DMS153 (cell line): ENCODE measurements at places on chromosomes 3 and 15.

DNA sequence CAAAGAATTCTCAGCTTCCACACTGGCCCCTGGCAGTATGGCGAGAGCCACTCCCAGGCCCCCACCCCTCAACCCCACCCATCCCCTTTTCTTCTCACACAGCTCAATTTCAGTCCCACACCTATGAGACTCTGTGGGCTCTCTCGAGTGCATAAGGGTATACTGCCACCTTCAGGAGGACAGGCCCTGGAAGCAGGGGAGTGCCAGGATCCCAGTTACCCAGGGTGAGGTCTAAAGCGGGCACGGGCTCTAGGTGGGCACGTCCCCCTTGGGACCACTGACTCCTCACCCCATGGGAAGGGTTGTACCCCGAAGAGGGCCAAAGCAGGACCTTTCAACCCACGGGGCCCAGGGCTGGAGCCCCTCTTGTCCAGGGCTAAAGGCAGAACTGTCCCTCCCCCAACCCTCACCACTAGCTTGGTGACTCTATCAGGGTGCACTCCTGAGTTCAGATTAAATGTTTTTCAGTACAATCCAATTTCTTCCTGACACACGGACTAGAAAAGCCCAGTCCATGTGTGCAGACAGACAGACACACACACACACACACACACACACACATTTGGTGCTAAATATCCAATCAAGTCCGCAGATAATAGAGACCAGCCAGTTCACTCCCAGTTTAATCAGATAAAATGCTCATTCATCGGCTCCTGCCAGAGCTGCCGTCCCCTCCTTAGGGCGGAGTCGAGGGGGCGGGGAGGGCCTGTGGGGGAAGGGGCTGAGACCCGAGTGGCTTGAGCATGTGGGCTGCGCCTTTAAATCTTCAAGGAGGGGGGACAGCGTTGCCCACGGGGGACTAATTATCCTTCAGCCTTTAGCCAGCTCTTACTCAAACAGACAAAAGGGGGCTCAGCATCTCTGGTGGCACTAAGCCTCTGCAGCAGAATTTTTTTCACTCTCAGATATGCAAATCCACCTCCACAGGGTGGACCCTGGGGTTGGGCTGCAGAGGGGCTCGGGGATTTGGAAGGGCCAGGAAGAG, 59.3 kb downstream of the CYP11A1 start:
- DNase-seq, result no peak

GRCh38 chr3:151877269-151877668, 3.8 kb downstream of the SUCNR1 start:
- no peak for DNase-seq

- DNase-seq, result no peak
These were observed 10.8 kb downstream of the SELENOT start for GRCh38 chr3:150613709-150614480.

- DNase-seq, result no peak
These were observed 116.9 kb downstream of the RORA start for GRCh38 chr15:61112231-61112630.

DNA sequence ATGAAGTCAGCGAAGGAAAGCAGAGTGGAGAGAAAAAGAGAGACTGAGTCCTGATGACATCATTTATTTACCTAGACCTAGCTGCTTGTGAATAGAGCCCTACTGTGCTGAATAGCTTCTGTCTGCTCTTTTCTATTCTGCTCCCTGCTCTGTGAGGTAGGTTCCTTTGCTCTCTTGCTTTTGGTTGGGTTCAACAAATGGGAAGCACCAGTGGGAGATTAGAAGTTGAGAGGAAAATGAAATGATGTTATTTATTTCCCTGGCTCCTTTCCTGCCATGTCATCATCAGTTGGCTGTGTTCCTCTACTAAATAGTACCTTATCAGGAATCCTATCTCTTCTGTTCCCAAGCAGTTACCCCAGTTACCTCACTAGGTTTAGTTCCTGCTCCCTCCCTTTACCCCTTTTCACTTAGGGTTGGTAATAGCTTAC, 23.5 kb downstream of the DTWD1 start:
- no peak for DNase-seq

- no peak for DNase-seq
These were observed 2.4 kb upstream of the ADGRG7 start for GRCh38 chr3:100606894-100607512.

DNA sequence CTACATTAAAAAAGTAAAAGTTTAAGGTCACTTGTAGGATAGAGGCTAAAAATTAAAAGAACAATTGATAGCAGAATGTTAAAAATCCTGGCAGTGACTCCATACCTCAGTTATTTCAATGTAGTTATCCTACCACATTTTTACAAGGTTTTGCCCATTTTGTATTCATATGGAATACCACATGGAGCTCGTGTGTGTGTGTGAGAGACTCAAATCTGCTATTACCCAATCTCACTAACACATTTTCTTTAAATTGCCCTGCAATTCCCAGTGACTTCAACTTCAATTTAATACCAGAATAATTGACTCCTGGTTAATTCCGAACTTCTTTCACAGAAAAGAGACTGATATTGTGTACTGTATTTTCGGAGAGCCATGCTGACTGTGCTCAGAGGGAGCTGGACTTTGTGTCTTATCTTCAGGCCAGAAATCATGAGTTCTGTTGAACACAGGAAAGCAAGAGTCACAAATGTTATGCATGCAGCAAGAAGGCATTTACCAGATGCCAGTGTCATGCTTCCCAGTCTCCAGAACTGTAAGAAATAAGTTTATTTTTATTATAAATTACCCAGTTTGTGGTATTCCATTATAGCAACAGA, 529.0 kb upstream of the NECTIN3 start:
- no peak for DNase-seq

DNA sequence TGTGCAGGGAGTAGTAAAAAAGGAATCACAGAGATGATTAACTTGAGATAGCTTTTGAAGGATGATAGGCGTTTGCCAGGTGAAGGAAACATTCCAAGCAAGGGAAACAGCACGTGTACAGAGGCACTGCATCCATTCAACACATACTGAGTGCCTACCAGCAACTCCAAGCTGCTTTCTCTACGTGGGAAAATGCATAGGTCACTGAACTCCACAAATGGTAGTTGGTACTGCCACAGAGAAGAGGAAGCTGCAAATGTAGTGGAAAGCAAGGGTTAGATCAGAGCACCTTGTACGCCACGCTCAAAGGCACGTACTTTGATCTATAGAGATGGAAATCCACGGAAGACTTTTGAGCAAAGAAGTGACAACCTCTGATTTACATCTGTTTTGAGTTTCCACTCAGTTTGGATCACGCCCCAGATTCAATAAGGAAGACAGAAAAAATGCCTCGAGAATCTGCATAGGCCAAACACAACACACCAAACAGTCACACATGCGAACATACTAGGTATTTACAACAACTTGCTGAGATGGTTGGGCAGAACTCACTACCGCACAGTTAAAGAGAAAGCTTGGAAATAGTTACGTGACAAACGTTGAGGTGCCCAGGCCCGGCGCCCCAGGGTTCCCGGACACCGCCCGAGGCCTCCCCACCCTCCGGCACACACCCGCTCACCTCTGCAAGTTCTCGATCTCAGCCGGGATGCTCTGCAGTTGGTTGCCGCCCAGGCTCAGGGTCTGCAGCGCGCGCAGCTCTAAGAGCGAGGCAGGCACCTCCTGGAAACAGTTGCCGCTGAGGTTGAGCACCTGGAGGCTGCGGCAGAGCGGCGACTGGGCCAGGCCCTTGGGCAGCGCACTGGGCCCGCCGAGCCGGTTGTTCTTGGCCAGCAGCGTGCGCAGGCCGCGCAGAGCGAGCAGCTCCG, 826 bp downstream of the LRRC58 start:
- no peak for DNase-seq

- no peak for DNase-seq
These were observed 23.2 kb downstream of the NRG4 start for GRCh38 chr15:75989045-75989444.
